ENCODE measurements at places on chromosomes 6 and 20.

- DNase-seq = no peak
These were observed 11.5 kb downstream of the PYGB start for GRCh38 chr20:25259358-25259757.

- DNase-seq = no peak
These were observed 26.1 kb downstream of the SCP2D1 start for GRCh38 chr20:18839507-18840247.

DNA sequence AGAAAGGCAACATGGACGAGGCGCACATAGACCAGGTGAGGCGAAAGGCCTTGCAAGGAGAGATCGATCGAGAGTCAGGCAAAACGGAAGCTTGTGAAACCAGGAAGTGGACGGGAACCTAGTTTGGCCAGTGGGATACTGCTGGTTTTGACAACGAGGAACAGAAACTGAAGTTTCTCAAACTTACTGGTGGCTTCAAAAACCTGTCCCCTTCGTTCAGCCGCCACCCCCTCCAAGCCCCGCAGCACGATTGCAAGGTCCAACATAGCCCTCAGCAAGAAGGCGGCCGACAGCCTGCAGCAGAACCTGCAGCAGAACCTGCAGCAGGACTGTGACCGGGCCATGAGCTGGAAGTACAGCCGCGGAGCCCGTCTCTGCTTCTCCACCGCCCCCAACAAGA is 238.0 kb downstream of the KHDC1L start:
- DNase-seq = no peak

- no peak for DNase-seq
These were observed 115.8 kb downstream of the FOXO3 start for GRCh38 chr6:108676555-108676954.

- no peak for DNase-seq
These were observed 670.6 kb downstream of the GRIK2 start for GRCh38 chr6:102064142-102064541.

- DNase-seq = peak; percentile 40
These were observed 23.6 kb downstream of the GMDS start for GRCh38 chr6:2221726-2222274.

- DNase-seq = no peak
These were observed 611.0 kb downstream of the DOK5 start for GRCh38 chr20:55086421-55086820.

DNA sequence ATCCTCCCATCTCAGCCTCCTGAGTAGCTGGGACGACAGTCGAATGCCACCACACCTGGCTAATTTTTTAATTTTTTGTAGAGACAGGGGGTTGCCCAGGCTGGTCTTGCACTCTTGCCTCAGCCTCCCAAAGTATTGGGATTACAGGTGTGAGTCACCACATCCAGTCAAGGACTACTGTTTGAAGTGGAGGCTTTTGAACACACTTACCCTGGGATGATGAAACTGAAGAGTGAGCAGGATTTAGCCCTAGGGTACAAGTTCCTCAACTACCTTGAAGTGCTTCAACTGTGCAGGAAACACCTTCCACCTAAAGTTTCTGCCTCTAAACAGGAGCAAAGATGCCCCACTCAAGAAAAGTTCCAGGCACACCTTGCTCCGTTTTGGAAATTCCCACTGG is 15.7 kb upstream of the PARD6B start:
- no peak for DNase-seq

- DNase-seq = no peak
These were observed 73.9 kb upstream of the RUNX2 start for GRCh38 chr6:45254253-45254652.

DNA sequence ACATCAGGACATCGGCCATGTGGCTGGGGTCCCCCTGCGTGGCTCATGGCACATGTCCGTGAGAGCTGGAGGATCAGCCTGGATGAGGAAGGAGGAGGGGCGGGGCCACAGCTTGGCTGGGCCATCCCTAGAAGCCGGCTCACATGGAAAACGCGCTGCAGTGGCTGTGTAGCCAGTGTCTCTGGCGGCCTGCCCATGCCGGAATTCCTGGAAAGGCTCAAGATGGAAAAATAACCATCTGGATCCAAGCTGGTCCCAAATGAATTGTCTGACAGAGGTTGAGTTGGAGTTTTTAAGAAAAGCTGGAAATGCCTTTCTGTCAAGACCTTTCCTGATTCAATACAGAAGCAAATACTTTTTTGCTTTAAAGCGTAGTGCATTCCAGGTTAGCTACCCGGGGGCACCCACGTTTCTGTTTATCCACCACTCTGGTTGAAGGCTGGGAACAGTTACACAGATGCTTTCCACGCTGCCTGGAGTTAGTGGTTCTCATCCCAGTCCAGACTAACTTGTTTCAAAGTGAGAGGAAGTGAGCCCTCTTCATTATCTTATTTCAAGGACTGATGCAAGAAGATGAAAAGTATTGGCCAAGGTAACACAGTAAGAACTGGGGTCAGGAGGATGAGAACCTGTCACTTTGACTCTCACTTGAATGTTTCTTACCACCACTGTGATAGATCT is 99.0 kb downstream of the GMPR start:
- DNase-seq = no peak

DNA sequence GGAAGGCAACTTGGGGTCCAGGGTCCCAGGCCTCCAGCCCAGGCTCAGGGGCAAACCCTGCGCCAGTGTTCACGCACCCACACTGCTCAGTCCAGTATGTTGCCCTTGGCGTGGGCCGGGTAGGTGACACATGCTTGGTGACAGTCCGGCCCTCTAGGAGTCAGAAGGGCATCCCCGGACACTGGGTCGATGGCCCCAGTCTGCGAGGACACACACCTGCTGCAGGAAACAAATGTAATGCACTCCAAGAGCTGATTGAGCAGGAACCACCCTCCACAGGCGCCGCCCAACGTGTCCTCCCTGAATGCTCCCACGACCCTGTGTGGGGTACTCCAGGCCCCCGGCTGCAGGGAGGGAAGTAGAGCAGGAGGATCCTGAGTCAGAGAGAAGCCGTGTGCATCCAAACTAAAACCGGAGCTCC is 160.7 kb downstream of the DLL1 start:
- no peak for DNase-seq

DNA sequence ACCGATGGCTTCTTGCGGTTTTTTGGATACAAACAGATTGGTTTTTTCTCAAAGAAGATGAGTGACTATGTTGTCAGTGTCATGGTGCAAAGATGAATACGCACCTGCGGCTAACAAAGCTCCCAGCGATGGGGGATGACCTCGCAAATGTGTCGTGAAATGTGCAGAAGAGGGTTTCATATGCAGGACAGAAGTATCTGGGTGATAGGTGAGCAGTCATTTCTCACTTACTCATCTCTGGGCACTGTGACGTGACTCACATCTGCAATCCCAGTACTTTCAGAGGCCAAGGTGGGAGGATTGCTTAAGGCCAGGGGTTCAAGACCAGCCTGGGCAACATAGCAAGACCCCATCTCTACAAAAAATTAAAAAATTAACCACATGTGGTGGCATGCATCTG is 216.3 kb downstream of the ERMARD start:
- DNase-seq = no peak

DNA sequence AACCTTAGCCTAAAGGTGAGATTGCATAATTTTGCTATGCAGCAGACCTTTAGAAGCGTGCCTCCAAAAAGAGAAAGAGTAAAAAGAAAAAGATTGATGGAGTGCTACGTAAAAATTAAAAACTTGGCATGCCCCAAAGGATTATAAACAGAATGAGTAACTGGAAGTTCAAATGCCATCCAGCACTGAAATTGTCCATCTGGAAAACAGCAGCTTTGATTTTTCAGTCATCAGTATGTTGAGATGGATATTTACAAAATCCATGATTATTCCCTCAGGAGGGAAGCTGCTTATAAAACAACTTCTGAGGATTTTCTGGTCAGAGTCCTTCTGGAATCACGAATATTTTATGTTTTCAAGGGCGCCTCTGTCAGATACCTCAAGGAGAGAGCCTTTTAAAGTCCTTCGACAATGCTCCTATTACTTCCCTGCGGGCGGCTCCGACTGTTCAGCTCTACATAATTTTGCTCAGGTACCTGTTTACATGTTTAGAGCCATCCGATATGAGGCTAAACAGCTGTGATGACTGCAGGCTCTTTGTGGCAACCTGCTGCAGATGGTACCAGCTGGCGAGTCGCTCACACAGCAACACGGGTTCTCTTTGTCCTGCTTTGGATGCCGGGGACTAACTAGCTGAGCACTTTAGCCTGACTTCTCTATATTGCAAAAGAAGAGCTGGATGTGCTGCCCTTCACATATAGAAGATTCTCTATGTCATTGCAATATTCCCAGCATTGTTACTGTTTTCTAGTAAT is 83.3 kb downstream of the RCAN2 start:
- DNase-seq = no peak

GRCh38 chr6:89781070-89782034 is 38.2 kb downstream of the MDN1 start:
- DNase-seq = no peak

- no peak for DNase-seq
These were observed 584 bp downstream of the C20orf141 start for GRCh38 chr20:2815242-2815900.

DNA sequence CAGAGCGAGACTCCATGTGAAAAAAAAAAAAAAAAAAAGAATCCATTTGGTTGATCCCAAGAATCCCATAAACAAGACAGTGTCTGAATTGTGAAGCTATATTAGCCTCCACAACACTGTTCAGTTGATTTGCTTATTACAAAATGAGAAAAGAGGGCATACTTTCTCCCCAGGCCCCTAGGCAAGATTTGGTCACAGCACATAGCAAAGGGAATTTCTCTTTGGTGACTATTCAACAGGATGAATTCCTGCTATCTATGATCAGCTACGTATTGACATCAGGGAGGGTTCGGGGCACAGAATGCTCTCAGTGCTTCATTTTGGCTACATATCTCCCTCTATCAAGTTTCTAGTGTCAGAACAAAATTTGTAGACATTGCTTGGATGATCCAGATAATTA is 20.2 kb upstream of the SLC22A3 start:
- no peak for DNase-seq

DNA sequence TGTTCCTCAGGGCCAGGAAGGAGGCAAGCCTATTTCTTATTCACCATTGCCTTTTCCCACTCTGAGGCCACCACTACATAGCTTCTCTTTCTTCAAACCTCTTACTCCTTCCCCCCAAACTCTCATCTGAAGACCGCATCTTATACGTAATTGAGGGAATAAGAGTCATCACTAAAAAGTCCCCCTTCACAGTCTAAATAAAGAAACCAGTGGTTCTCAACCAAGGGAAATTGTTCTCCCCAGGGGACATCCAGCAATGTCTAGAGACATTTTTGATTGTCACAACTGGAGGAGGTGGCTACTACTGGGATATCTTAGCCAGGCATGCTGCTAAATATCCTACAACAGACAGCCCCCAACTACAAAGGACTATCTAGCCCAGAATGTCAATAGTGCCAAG is 327.6 kb upstream of the CNR1 start:
- no peak for DNase-seq

DNA sequence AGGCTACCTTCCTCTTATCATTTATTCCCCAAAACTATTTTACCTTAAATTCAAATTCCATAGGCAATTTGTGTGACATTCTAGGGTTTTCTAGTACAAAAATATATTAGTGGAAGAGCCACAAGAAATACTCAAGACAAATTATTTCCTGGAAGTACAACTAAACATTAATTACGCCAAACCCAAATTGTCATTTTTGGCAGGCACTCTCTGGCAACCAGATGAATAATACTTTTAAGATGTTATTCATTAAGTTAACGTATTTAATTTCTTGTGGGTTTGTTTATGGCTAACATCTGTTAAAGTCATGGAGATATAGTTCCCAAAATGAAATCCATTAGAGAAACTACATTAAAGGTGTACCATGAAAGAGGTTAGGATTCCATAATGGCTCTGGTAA is 40.5 kb downstream of the HMGN3 start:
- no peak for DNase-seq

GRCh38 chr6:22682979-22683378 is 113.6 kb downstream of the HDGFL1 start:
- no peak for DNase-seq

- no peak for DNase-seq
These were observed 109.2 kb downstream of the GJA1 start for GRCh38 chr6:121544691-121545090.

- peak; percentile 16 for DNase-seq
These were observed 356.0 kb upstream of the JARID2 start for GRCh38 chr6:14889611-14890593.

DNA sequence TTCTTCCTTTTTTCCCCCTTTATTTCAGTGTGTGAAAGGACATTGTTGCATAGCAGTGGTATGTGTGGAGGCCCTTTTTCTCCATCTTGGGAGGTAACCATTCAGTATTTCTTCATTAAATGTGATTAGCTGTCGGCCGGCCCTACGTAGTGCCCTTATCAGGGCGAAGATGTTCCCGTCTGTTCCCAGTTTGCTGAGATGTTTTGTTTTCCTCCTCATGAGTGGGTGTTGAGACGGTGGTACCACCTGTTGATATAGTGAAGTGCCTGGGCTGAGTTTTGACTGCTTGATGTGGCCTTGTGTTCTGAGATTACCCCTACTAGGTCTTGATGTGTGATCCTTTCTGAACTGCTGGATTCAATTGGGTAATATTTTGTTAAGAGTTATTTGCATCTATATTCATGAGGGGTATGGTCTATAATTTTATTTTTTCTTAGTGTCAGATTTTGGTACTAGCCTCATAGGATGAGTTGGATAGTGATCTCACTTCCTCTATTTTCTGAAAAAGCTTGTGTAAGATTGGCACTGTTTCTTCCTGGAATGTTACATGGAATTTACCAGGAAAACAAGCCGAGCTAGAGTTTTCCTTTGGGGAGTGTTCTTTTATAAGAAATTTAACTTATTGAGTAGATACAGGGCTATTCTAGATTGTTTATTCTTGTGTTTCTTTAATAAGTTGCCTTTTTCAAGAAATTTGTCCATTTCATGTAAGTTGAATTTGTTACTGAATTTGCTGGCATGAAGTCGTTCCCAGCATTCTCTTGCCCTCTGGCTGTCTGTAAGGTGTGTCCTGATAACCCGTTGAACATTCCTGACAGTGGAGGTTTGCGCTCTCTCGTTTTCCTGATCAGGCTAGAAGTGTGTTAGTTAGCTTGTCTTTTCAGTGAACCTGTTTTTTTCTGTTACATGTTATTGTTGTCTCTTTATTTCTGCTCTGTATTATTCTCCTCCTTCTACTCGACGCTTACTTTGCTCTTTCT is 4.3 kb downstream of the MTG2 start:
- DNase-seq = no peak

- no peak for DNase-seq
These were observed 17.4 kb downstream of the PIGT start for GRCh38 chr20:45433316-45433715.

DNA sequence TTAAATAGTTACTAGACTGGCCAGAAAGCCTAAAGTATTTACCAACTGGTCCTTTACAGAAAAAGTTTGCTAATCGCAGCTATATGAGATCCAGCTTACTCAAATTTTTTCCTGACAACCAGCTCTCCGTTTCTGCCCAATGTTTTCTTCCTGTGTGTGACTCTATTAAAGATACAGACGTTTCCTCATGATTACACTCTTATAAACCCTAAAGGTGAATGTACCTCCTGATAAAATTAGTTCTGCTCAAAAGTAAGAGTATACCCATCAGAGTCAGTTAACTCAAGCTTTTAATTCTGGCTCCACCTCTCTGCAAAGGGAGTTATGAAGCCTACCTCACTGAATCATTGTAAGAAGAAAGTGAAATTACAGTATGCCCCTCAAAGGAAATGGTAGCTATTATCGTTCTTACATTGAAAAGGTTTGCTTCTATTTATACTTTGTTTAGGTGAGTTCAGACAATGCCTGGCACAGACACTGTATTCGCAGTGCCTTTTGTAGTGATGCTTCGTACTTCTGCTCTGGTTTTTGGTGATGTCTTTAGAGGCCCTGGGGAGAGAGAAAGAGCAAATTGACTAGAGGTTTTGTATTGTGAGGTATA is 10.2 kb upstream of the MROH8 start:
- DNase-seq = no peak

All from erythroblast (primary cell).